ENCODE measurements at places on chromosomes 12 and 14.

- DNase-seq, result no peak
Observed at GRCh38 chr12:131223171-131223761, 269.6 kb downstream of the ADGRD1 start.

DNA sequence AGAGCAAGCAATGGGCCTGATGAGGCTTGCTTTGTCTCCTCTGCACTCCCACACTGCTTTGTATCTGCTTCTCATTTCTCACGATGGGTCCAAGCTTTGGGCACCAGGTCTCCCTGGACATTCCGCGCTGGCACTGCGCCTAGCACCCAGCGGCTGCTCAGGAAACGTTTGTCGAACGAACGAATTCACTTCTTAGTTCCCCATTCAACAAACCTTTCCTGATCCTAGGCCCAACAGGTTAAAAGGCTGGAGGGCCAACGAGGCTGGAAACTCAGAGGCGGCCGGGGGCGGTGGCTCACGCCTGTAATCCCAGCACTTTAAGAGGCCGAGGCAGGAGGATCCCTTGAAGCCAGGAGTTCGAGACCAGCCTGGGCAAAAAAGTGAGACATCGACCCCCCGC lies 1.0 kb upstream of the GLRX5 start:
- DNase-seq, result no peak

DNA sequence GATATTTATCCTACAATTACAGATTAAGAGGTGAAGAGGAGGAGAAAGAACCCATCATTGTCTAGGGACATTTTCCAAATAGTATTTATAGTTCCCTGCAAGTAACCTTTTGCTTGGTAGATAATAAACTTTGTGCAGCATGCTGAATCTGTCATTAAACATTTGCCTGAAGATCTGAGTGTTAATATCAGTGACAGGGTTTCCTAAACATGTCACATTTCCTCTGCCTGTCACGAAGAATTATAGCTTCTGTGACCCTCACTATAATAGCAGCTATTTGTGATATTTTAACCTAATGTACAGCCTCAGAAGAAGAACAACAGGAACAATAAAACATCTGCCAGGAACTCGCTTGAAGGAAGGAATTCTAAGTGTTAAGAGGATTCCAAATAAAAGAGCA lies 350.3 kb downstream of the GXYLT1 start:
- no peak for DNase-seq

DNA sequence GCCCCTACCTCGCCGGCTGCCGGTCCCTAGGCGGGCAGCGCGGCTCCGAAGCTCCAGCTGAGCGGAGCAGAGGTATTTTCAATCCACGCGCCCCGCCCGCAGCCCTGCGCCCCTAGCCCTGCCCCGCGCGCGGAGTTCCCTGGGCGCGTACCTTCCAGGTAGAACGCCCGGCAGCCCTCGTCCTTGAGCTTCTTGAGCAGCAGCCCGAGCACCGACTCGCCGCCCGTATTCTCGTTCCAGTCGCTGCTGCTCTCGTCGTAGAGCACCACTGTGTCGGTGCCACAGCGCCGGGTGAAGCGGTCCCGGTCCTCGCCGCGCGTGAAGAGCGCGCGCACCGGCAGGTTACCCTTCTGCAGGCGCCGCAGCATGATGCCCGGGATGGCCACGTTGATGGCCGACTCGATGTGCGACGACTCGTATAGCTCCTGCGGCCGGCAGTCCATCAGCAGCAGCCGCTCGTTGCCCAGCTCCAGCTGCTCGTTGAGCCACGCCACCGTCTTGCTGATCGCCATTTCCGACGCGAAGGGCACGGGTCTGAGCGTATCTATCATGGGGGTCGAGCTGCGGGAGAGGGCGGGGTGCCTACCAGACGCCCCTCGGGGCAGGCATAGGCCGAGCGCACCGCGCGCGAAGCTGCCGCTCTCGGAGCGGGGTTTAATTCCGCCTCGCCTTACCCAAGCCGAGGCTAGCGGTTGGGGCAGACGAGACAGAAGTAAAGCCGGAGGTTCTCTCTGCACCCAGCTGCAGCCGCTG lies 636 bp downstream of the DUSP6 start:
- peak; percentile 50 for DNase-seq

GRCh38 chr12:103442822-103443221 lies 52.9 kb downstream of the C12orf42 start:
- DNase-seq, result no peak

- DNase-seq, result peak; percentile 9
Observed at GRCh38 chr12:123713398-123713797, 1.2 kb downstream of the ATP6V0A2 start.

- no peak for DNase-seq
Observed at GRCh38 chr12:63882844-63883243, 38.3 kb downstream of the SRGAP1 start.

- DNase-seq, result no peak
Observed at GRCh38 chr12:126510630-126511029, 1445.4 kb downstream of the AACS start.

GRCh38 chr12:11731042-11731357 lies 81.5 kb downstream of the ETV6 start:
- no peak for DNase-seq

DNA sequence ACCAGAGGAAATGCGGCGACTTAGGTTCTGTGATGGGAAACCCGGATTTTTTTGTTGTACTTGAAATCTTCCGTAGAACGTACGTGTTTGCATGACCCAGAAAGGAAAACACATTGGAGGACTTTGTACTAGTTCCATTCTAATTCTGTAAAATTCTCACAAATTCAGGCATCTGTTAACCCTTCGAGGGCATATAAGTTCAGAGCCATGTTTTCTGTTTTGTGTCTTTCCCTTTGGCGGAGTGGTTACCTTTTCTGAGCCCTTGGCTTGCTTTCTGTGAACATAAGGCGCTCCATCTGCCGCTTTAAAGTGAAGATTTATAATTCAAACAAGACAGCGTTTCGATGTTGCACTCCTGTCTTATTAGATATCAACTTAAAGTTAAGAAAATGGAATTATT lies 34.2 kb downstream of the BICD1 start:
- DNase-seq, result no peak

DNA sequence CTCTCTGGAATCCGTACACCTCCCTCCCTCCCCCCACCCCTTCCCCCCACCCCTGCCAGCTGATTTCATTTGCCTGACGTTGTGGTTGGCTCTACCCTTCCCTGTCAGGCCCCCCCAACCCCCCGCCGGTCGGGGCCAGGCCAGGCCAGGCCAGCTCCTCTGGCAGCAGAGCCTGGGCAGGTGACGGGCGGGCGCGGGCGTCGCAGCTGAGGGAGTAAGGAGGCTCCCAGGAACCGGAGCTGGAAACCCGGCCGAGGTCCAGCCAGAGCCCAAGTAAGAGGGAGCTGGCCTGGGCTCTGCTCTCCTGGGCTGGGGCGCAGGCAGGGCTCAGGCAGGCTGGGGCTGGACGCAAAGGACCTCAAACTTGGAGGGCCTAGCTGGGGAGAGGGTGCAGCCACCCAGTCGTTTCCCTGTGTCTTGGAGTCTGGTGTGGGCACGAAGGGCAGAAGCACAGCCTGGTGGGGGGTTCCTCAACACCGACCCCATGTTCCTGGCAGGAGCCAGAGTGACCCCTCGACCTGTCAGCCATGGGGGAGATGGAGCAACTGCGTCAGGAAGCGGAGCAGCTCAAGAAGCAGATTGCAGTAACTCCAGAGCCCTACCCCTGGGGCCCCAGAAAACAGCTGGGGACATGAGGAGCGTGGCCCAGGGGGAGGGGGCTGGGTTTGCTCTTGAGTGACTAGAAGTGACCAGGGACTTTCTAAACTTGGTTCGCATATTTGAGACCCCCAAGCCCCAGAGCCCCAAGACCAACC lies at the start of gene GNB3:
GNB3 (plus strand) TSS at position 165 of the 755 bp plus-strand sequence; CDS start at position 528, 363 bp downstream.
- DNase-seq, result no peak

DNA sequence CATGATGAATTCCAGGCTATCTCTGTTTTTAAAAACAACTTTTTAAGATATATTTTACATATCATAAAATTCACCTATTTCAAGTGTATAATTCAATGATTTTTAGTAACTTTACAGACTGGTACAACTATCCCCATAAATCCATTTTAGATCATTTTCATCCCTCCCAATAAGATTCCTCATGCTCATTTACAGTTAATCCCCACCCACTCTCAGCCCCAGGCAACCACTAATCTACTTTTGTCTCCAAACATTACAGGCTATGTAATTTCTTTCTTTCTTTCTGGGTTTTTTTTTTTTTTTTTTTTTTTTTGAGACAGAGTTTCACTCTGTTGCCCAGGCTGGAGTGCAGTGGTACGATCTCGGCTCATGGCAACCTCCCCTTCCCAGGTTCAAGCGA lies 81.3 kb downstream of the DNAI7 start:
- DNase-seq, result no peak

DNA sequence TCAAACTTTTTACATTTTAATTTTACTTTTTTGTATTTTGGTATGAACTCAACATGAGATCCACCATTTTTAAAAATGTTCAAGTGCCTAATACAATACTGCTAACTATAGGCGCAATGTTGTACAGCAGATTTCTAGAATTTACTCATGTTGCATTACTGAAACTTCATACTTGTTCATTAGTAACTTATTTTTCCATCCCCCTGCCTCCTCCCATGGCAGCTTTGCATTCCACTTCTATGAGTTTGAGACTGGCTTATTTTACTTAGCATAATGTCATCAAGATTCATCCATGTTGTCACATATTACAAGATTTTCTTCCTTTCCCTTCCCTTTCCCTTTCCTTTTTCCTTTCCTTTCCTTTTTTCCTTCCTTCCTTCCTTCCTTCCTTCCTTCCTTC lies 825.9 kb downstream of the SLC16A7 start:
- DNase-seq, result no peak

- peak; percentile 53 for DNase-seq
Observed at GRCh38 chr12:116455540-116456329, 103.4 kb upstream of the MAP1LC3B2 start.

DNA sequence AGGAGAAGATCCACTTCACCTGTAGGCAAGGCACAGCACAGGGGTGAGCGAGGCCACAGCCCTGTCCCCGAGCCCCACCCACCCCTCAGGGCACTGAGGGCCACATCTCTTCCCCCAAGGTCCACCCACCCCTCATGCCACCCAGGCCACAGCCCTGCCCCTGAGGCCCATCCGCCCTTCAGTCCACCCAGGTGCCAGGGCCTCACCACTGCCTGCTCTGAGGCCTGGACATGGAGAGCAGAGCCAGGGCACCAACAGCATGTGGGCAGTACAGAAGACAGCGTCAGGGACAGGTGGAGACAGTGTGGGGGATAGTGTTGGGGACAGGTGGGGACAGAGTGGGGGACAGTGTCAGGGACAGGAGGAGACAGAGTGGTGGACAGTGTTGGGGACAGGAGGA lies 138.3 kb downstream of the TMEM121 start:
- no peak for DNase-seq

GRCh38 chr14:87133073-87133801 lies 859.7 kb downstream of the GALC start:
- DNase-seq, result peak; percentile 3

DNA sequence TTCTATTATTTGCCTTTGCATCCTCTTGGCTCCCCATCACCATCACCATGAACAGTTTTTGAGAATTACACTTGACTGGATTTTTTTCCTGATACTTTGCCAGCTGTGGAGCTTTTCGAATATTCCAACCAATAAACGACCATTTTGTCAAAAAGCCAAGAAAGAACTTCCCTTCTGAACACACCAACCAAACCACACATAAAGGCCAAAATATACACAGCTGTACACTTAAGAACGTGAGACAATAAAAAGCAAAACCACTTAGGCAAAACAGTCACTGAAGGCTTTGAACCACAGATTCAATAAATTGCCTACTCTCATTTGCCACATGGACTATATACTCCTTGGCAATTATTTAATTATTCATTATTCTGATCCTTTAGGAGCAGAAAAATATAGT lies 1.1 kb downstream of the C14orf93 start:
- no peak for DNase-seq

DNA sequence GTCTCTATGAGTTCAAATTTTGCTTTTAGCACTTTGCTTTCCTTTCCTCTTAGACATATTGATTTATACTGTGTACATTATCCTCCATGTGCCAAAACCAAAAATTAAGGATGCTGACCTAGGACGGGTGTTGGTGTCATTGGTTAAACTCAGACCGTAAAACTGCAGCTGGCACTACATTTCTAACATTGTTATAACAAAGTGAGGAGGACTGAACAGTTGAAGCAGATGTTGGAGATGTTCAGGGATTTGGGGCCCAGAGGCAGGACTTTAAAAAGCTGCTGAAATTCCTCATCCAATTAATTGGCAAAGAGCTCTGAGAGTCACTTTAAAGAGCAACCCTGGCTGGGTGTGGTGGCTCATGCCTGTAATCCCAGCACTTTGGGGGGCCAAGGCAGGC lies 72.4 kb downstream of the TMTC1 start:
- no peak for DNase-seq

GRCh38 chr14:39351708-39352107 lies 80.5 kb downstream of the FBXO33 start:
- DNase-seq, result no peak

- DNase-seq, result no peak
Observed at GRCh38 chr12:121475279-121475678, 75.4 kb downstream of the RNF34 start.

DNA sequence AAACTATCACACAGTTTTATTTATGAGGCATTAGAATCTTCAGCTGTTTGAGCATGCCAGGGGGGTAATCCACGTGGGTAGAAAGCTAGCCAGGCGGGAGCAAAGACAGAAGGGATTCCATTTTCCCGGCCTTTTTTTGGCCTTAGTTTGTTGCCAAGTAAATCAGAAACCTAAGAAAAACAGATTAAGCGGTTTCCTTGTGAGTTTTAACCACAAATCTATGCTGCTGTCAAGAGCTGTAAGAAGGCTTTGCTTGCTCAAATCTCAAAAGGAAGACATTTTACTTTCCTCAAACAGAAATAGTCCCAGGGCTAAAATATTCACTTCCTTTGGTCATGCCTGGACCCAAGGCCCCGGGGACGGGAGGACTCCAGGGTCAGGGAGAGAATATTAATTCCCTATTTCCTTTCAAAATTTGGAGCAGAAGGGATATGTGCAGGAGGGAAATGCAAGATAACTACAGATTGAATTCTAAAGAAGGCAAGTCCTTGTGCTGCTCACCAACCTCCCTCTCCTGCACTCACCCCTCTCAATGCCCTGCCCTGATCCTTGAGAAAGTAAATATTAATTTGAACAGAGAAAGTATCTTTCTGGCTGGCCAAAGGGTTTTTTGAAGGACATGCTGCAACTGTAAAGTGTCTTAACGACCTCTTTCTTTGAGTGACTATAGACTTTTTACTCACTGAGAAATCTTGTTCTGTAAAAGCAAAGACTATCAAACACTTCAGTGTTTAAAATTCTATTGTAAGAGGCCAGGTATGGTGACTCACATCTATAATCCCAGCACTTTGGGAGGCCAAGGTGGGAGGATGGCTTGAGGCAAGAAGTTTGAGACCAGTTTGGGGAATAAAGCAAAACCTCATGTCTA lies 75.7 kb downstream of the HSD17B6 start:
- DNase-seq, result no peak

- DNase-seq, result no peak
Observed at GRCh38 chr12:90333424-90333823, 621.6 kb downstream of the CCER1 start.

Measured in Caco-2 (cell line).